ENCODE measurements at places on chromosomes 7 and 10.
A peak's percentile ranks its signal among the peaks of the same experiment; 100 is the strongest.

- no peak for DNase-seq
Measured at GRCh38 chr10:112218960-112219359, 35.4 kb upstream of the GPAM start.

- DNase-seq: no peak
Measured at GRCh38 chr7:96361116-96361857, 39.4 kb upstream of the SLC25A13 start.

- no peak for DNase-seq
Measured at GRCh38 chr7:138276891-138277290, 183.2 kb upstream of the TRIM24 start.

- peak; percentile 87 for DNase-seq
Measured at GRCh38 chr7:130668258-130669084, at the start of gene COPG2. Gene COPG2 (minus strand): TSS chr7:130668748. CDS start chr7:130668668, 80 bp downstream.

- no peak for DNase-seq
Measured at GRCh38 chr10:69372126-69372980, 44.4 kb downstream of the TACR2 start.
